Esophagus squamous epithelium (tissue), 5 donors: ENCODE measurements at places on chromosomes 2 and 18. TPM values are rescaled to one million over a fixed set of nuclear protein-coding genes. Genes with fewer than 3 reads are reported as not detected.
A peak's percentile ranks its signal among the peaks of the same experiment; 100 is the strongest.

GRCh38 chr18:28820353-28820752 is 643.4 kb upstream of the CDH2 start:
- no peaks in the 10 kb centered on the region for H3K27me3 ChIP-seq
- no peak overlapping the region for H3K27ac ChIP-seq
- DNase-seq: no peak
- H3K4me3 ChIP-seq: no peak overlapping the region

DNA sequence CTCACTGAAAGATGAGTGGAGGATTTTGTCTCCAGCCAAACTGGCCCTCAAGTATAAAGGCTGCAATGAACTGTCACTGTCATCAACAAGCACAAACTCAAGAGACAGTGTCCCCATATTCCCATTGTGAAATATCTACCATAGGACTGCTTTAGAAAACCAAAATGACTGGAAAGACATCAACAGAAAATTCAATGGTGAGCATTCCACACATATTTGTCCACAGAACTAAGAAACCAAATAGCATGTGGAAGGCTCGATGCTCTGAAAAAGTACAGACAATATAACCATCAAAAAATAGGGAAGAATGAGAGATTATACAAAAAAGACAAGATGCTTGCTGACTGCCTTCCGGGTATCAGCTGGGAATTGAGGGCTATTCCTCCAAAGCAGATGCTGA is 37.6 kb downstream of the TGFBRAP1 start:
- no peak overlapping the region for H3K4me3 ChIP-seq
- peaks cover 1% of the 10 kb centered on the region for H3K36me3 ChIP-seq
- no peaks in the 10 kb centered on the region for H3K27me3 ChIP-seq
- no peak overlapping the region for H3K27ac ChIP-seq
- DNase-seq: no peak
- H3K4me1 ChIP-seq: no peaks in the 10 kb centered on the region

DNA sequence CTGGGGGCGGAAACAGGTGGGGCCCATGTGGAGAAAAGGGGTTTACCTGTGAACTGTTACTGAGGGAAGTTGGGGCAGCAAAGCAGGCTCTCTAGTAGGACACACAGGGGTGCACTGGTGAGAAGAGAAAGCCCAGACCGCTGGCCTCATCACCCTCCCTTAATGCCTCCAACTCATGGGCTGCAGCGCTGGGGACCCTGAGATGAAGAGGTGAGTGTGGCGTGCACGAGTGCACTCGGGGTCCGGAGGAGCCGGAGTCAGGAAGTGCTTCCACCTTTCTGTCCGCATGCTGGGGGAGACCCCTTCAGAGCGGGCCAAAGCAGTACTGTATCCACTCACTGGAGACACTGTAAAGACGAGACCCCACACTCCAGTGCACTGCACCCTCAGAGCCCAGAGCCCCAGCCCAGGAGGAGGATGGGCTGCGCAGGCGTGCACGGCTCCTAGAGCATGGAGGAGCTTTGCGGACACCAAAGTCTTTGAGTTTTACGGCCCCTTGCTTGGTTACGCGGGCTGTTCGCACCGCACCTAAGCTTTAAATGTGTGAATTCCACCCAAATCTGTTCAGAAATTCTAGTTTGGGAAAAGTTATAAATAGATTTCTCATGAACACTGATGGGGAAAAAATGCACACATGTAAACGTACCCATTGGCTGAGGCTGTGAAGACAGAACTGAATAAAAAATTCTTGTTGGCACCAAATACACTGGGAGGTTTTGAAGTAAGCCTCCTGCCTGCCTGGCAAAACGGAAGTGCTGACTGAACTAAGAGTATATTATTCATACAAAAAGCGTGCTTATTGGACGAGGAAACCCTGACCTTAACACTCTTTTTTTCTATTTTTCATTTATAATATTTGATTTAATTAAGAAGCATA is 45.4 kb upstream of the PPP4R1 start:
- DNase-seq: no peak
- no peaks in the 10 kb centered on the region for H3K27me3 ChIP-seq
- peak overlapping the region; percentile 80 for H3K27ac ChIP-seq
- H3K36me3 ChIP-seq: no peaks in the 10 kb centered on the region

- no peak overlapping the region for H3K4me3 ChIP-seq
- no peaks in the 10 kb centered on the region for H3K36me3 ChIP-seq
- H3K27ac ChIP-seq: no peak overlapping the region
- DNase-seq: no peak
- H3K27me3 ChIP-seq: no peaks in the 10 kb centered on the region
These were observed 129.9 kb downstream of the SOCS6 start for GRCh38 chr18:70418546-70419311.

DNA sequence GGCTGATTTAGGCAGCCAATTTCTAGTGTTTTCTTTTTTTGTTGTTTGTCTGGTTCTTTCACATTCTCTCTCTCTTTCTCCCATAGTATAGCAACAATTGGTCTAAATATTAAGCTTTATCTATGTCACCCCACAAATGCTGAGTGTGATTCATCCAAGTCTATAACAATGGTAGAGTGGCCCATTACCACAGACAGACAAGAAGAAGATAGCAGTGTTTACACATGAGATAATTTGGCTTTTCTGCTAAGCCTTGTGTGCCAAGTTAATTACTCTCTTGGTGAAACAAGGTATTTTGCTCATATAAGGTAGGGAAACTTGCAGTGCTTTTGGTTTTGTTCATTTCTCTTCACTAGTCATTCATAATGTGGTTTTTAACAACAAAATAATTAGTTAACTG is 166.5 kb downstream of the SLC8A1 start:
- H3K27ac ChIP-seq: no peak overlapping the region
- DNase-seq: no peak
- H3K4me3 ChIP-seq: no peak overlapping the region
- H3K36me3 ChIP-seq: no peaks in the 10 kb centered on the region
- H3K27me3 ChIP-seq: no peaks in the 10 kb centered on the region

The IL36B gene
- 1.5 TPM for total RNA-seq

The C2orf66 gene
- total RNA-seq: not detected

The SETBP1 gene
- total RNA-seq: 18.5 TPM

The KIF3C gene
- 1.8 TPM for total RNA-seq

The CROCC2 gene
- total RNA-seq: not detected

The CLEC4F gene
- total RNA-seq: not detected

The IL1F10 gene
- total RNA-seq: not detected
